Gastrocnemius medialis (tissue), 4 donors: ENCODE measurements at places on chromosomes 13 and 19. TPM values are rescaled to one million over a fixed set of nuclear protein-coding genes. Genes with fewer than 3 reads are reported as not detected.

- no peaks in the 10 kb centered on the region for H3K36me3 ChIP-seq
- peaks cover 2% of the 10 kb centered on the region for H3K27me3 ChIP-seq
- H3K4me3 ChIP-seq: no peak overlapping the region
These were observed 49.0 kb upstream of the ZNF780A start for GRCh38 chr19:40139533-40140287.

DNA sequence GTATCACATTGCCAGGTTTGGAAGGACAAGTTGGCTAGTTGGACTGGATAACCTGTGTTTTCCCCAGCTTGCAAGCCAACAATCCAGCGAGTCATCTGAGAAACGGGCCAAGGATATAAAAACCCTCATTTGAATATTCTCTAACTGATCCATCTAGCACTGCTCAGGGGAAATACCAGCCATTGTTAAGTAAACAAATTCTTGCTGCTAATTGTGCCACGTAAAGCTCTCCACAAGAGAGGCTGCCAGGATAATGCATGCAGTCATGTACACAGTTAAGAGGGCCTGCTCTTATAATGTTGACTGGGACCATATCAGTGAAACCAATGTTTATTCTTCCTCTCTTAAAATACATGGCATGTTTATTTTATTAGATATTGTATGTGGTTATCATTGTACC lies 663.2 kb upstream of the SGCG start:
- no peak overlapping the region for H3K27ac ChIP-seq
- H3K4me1 ChIP-seq: no peaks in the 10 kb centered on the region
- no peaks in the 10 kb centered on the region for H3K27me3 ChIP-seq
- H3K36me3 ChIP-seq: no peaks in the 10 kb centered on the region
- no peak for DNase-seq

DNA sequence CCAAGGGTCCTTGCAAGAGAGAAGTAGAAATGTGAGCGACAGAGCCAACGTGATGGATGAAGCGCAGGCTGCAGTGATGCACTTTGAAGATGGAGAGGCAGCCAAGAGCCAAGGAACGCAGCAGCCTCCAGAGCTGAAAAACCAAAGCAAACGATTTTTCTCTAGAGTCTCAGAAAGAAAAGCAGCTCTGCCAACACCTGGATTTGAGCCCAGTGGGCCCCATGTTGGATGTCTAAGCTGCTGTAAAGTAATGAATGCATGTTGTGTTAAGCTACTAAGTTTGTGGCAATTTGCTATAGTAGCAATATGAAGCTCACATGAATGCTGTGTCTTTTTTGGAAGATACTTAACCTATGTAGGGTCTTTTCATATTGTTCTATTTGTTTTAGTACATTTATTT lies 894.3 kb downstream of the EFNB2 start:
- no peak for DNase-seq
- no peaks in the 10 kb centered on the region for H3K4me1 ChIP-seq
- H3K4me3 ChIP-seq: no peak overlapping the region

SKA3 gene
- 0.13 TPM for total RNA-seq

DNA sequence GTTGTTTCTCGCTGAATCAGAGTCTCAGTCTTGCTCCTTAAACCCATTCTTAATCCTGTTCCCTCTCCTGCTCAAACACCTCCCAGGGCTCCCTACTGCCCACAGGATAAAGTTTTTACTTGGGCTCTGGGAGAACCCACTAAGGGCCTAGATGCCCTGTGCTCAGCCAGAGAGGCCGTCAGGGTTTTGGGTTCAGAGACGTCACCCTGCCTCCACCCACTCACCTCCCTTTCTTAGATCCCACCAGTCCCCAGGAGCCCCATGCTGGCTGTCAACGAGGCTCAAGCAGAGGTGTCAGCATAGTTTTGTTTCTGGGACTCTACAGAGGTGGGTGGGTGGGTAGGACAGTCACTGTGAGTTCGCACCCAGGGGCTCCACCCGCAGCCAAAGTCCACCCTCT lies 15.5 kb upstream of the CYP4F2 start:
- H3K27ac ChIP-seq: no peak overlapping the region
- no peak overlapping the region for H3K4me3 ChIP-seq
- H3K4me1 ChIP-seq: no peaks in the 10 kb centered on the region
- no peaks in the 10 kb centered on the region for H3K36me3 ChIP-seq

GRCh38 chr19:7748756-7749155 lies 1.4 kb upstream of the CD209 start:
- H3K4me3 ChIP-seq: no peak overlapping the region
- H3K36me3 ChIP-seq: no peaks in the 10 kb centered on the region
- no peak for DNase-seq
- H3K27ac ChIP-seq: no peak overlapping the region
- no peaks in the 10 kb centered on the region for H3K4me1 ChIP-seq
- peaks cover 4% of the 10 kb centered on the region for H3K27me3 ChIP-seq

- no peak for DNase-seq
- no peaks in the 10 kb centered on the region for H3K36me3 ChIP-seq
- H3K4me3 ChIP-seq: no peak overlapping the region
- no peak overlapping the region for H3K27ac ChIP-seq
- no peaks in the 10 kb centered on the region for H3K27me3 ChIP-seq
- no peaks in the 10 kb centered on the region for H3K4me1 ChIP-seq
These were observed 10.4 kb downstream of the CYP2S1 start for GRCh38 chr19:41203371-41203770.

C13orf46 gene
- total RNA-seq: 0.10 TPM

SIGLECL1 gene
- not detected for total RNA-seq

IGFL1 gene
- total RNA-seq: not detected

DNA sequence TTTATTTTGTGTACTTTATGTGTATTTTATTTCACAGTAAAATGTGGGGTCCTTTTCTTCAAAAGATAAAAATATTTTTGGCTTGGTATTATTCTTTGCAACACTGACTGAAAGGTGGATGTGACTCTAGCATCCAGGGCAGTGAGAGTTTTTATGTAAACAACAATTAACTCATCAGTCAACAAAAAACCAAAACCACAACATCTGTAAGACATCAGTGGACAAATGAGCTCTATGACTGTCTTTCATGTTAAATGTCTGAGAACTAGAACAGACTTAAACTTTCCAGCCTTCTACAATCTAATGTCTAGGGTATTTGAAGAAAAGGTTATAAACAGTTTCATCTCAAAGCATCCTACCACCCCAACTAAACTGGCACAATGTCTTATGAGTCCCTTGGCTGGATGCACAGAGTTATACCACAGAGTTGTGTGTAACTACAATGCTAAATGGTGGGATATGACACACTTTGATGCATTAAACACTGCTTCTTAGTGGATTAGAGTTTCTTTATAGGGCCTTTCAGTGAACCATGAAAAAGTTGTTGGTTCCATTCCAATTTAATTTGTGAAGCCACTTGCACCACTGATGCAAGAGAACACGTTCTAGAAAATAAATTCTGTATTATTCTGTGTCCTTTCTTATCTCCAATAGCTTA lies 544.2 kb upstream of the KLF12 start:
- H3K36me3 ChIP-seq: no peaks in the 10 kb centered on the region
- no peaks in the 10 kb centered on the region for H3K4me1 ChIP-seq

GRCh38 chr13:110916301-110917142 lies 1.7 kb upstream of the ANKRD10 start:
- no peaks in the 10 kb centered on the region for H3K36me3 ChIP-seq
- DNase-seq: no peak
- peaks cover 42% of the 10 kb centered on the region for H3K4me1 ChIP-seq
- H3K27ac ChIP-seq: peak overlapping the region; percentile 100

DNA sequence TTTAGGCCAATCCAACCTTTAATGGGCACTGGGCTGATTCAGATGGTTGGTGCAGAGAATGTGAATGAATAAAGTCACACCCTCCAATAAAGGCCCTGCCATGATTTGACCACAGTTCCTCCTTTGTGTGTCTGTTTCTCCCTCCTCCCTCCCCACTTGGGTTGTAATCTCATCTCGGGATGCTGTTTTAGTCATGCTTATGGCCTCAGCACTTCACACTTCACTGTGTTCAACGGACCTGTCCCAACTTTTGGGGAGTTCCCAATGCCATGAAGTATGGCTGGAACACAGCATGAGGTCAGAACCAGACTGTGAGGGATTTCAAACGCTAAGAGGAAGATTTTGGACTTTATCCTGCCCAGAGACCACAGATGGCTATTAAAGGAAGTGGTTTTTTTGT lies 5.6 kb upstream of the RAB8A start:
- no peaks in the 10 kb centered on the region for H3K36me3 ChIP-seq
- no peak for DNase-seq
- no peak overlapping the region for H3K4me3 ChIP-seq
- no peak overlapping the region for H3K27ac ChIP-seq

DNA sequence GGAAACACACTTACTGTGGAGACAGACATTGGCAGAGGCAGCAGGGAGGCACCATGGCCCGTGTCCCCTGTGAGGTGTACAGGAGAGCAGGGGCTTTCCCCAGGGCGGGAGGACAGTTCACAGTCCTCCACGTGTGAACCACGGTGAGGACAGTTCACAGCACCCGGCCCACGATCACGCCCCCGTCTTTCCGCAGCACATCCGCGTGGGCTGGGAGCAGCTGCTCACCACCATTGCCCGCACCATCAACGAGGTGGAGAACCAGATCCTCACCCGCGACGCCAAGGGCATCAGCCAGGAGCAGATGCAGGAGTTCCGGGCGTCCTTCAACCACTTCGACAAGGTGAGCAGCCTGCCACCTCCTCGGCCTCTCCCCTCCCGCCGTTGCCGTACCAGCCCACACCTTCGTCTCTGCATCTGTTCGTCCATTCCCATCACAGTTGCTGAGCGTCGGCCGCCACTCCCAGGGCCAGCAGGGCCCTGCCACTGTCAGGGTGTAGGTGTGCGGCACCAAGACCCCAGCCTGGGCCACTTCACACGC lies 17.4 kb downstream of the CAPN12 start:
- H3K4me3 ChIP-seq: no peak overlapping the region
- peak overlapping the region; percentile 44 for H3K27ac ChIP-seq
- no peak for DNase-seq
- peaks cover 89% of the 10 kb centered on the region for H3K36me3 ChIP-seq

- no peak overlapping the region for H3K27ac ChIP-seq
- no peak overlapping the region for H3K4me3 ChIP-seq
- DNase-seq: no peak
- no peaks in the 10 kb centered on the region for H3K4me1 ChIP-seq
These were observed 316.9 kb downstream of the FGF9 start for GRCh38 chr13:21987793-21988192.

ZNF208 gene
- not detected for total RNA-seq

GRCh38 chr13:30868799-30869470 lies 37.1 kb upstream of the MEDAG start:
- no peak overlapping the region for H3K27ac ChIP-seq
- peaks cover 4% of the 10 kb centered on the region for H3K4me1 ChIP-seq
- H3K4me3 ChIP-seq: no peak overlapping the region
- DNase-seq: no peak
- no peaks in the 10 kb centered on the region for H3K36me3 ChIP-seq

DNA sequence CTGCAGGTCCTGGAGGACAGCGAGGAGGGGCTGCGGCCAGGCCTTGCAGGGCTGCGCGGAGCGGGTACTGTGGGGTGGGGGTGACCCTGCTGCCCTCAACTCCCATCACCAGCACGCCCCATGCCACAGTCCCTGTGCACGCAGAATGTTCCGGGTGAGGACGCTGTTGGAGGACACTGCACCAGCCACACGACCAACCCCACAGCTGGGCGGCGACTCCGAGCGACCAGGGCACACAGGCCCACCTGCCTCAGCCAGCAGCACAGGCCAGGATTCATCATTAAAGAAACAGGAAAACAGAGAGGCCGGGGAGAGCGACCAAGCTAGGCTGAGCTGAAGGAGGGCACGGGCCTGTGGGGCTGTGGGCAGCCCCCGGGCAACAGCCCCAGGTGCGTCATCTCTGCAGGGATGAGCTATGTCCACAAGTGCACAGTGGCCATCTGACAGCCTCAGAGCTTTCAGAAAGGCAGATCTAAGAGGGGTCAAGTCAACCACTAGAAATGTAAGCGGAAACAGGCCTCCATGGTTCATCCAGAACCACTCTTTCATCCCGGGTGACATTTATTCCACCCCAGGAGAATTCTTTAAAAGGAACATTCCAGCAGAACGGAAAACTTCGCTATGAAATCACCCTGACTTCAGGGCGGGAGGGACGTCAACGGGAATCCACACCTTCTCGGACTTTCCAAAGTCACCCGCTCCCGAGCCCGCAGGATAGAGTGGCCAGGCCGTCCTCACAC lies 1.5 kb downstream of the GAS6 start:
- H3K4me1 ChIP-seq: peaks cover 12% of the 10 kb centered on the region
- H3K36me3 ChIP-seq: no peaks in the 10 kb centered on the region
- H3K27ac ChIP-seq: peak overlapping the region; percentile 89
- H3K4me3 ChIP-seq: peak overlapping the region; percentile 54

TTC9B gene
- not detected for total RNA-seq

OR4F17 gene
- total RNA-seq: not detected

DNA sequence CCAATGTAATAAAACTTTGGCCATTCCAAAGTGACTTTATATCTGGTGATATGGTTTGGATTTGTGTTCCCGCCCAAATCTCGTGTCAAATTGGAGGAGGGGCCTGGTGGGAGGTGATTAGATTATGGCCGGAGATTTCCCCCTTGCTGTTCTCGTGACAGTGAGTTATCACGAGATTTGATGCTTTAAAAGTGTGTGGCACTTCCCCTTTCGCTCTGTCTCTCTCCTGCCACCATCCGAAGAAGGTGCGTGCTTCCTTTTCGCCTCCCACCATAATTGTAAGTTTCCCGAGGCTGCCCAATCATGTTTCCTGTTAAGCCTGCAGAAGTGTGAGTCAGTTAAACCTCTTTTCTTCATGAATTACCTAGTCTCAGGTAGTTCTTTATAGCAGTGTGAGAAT lies 9.3 kb upstream of the NALCN start:
- no peak overlapping the region for H3K27ac ChIP-seq
- no peaks in the 10 kb centered on the region for H3K4me1 ChIP-seq
- H3K4me3 ChIP-seq: no peak overlapping the region
- no peak for DNase-seq

DNA sequence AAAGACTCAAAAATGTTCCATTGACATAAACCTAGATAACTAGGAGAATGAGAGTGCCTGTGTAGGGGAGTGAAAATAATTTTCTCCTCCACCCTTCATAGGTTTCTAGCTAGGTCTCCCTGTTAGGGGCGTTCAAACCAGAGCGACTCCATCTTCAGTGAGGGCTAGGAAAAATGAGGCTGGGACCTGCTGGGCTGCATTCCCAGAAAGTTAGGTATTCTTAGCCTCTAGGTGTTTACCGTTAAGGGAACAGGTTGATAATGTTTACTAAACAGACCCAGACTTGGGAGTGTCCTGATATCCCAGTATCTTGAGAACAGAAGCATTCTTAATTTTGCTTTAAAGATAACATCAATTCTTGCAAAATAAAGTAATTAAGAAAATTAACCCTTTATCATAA lies 20.1 kb downstream of the PABPC3 start:
- no peak overlapping the region for H3K4me3 ChIP-seq
- no peaks in the 10 kb centered on the region for H3K27me3 ChIP-seq
- H3K27ac ChIP-seq: no peak overlapping the region
- H3K4me1 ChIP-seq: no peaks in the 10 kb centered on the region
- no peak for DNase-seq
- H3K36me3 ChIP-seq: no peaks in the 10 kb centered on the region
